ENCODE measurements at places on chromosomes 4 and X.

DNA sequence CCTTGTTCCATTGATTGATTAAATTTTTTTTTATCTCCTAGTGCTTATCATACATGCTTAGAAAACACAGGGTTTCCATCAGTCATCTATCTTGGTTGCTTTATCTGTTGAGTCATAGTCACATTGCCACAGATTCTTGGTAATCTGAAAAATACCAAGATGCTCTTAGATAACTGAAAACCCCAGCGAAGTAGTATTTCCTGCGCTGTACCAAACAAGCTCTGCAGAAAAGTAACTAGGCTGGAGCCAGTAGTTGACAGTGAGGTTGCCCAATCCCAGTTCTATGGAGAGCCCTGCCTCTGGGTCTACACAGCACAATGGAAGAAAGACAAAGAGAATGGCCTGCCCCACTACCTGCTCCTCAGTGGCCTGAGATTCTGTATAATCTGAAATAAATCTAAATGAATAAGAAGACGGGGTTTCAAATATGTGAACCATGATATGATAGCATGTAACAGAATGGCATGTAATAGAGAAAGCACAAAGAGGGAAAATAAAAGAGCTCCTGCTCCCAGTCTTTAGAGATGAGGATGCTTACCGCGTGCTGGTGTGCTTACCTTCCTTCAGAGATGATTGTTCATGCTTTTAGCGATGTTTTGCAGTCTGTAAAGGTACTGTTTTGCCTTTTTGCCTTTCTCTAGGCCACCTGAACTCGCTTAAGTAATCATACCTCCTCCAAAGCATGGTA is 55.3 kb upstream of the RAPGEF2 start:
- peak; percentile 66 for DNase-seq

- peak; percentile 73 for DNase-seq
Measured at GRCh38 chr4:109406337-109406931, 27.2 kb upstream of the SEC24B start.

GRCh38 chr4:85265234-85265633 is 209.7 kb upstream of the ARHGAP24 start:
- no peak for DNase-seq

DNA sequence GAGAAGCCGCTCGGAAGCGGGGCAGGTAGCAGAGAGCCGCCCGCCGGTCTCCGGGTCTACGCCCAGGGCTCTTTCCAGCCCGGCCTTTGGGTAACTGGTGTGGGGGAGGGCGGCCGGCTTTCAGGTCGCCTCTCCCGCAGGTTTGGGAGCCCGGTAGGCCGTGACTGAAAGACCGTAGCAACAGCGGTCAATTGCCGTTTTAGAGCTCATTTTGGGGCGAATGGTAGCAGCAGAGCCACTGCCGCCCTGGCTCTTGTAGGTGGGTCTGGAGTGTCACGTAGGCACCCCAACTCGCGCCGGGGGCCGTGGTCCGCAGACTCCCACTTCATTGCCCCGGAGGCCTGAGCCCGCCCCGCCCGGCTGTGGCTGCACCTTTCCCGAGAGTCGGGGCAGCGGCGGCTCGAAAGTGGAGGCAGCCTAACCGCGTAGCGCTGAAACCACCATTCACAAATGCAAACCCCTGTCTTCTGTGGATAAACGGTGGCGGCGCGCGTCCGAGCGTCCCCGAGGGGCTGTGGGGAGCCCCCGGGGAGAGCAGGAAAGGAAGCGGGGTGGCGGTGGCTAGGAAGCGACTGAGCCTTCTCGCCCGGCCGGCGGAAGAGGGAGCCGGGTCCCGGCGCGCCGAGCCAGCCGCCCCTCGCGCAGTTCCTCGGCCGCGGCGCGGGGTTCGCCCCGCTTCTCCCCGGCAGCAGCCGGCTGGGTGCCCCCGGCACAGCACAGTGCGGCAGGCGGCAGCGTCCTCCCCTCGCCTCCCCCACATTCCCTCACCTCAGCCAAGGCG is 2185.1 kb upstream of the TENM3 start:
- DNase-seq: peak; percentile 26

GRCh38 chrX:10903523-10903922 is 207.6 kb upstream of the HCCS start:
- no peak for DNase-seq

Measured in hematopoietic multipotent progenitor cell (in vitro differentiated cells).